ENCODE measurements at places on chromosomes 2 and 18. TPM values are rescaled to one million over a fixed set of nuclear protein-coding genes. Genes with fewer than 3 reads are reported as not detected.
A peak's percentile ranks its signal among the peaks of the same experiment; 100 is the strongest.

DNA sequence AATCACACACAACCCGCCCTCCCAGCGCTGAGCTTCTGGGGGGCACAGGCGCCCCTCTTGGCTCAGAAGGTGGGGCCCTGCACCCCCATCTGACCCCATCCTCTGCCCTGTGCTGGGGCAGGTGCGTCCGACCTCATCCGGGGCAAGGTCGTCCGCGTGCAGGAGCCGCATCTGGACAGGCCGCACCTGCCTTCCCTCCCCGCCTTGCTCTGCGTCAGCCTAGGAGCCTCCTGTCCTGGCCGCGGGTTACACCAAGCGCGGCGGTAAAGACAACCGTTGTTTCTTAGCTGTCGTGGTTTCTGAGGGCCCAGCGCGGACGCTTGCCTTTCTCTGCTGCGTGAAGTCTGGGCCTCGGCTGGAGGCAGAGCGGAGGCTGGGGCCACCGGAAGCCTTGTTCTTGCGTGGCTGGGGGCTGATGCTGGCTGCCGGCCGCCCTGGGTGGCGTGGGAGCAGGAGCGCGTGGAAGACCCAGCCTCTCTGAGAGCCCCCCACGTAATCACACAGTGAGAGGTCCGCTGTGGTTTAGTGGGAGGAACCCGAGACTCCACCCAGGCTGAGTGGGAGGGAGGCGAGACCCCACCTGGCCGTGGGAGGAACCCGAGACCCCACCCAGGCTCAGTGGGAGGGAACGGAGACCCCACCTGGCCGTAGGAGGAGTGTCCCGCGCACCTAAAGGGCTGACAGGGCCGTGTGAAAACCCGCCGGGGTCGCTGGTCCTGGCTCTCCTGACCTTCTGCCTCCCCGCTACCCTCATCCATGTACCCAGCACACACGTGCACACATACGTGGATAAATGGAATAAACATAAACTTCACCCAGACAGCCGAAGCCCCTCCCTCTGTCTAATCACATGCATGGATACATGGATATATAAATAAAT, 51.8 kb downstream of the KCNG2 start:
- no peaks in the 10 kb centered on the region for H3K27me3 ChIP-seq
- no peaks in the 10 kb centered on the region for H3K36me3 ChIP-seq
- no peak for DNase-seq
- H3K27ac ChIP-seq: no peak overlapping the region

DNA sequence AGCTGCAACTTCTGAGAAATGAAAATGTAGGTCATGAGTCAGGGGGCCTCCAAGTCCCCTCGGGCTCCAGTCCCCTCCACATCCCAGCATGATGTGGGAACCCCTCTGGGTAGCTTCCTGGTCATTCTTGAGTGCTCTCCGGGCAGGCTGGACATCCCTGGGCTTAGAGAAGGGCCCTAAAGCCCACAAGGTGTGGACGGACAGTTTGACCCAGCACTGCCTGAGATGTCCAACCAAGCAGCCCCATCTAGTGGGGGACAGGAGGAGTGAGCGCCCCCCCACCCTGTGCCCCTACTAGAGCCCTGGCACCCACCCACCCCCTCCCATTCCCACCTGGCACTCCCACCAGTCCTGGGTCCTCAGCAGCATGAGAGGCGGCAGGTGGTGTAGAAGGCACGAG, 46.0 kb downstream of the CYP27C1 start:
- DNase-seq: no peak
- H3K4me3 ChIP-seq: no peak overlapping the region
- no peaks in the 10 kb centered on the region for H3K27me3 ChIP-seq
- no peak overlapping the region for H3K27ac ChIP-seq
- H3K4me1 ChIP-seq: peaks cover 2% of the 10 kb centered on the region
- H3K36me3 ChIP-seq: no peaks in the 10 kb centered on the region

DNA sequence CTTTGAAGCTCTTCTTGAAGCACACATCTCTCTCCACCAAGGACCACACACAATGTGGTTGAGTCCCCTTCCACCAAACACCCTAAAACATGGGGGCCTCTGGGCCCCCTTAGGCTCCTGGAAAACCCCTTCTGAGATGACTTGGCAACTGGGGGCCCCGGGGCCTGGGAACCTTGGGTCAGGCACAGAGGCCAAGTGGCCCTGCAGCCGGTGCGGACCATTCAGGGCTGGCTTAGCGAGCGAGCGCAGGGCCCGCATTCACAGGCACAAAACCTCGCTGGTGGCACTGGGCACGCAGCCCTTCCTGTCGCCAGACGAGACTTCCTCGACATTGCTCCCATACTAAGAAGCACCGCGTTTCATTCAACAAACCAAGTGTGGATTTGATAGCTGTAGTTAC, 111.2 kb upstream of the ID2 start:
- DNase-seq: peak; percentile 18
- 0 out of 2 replicates have a peak, but pooled peaks cover 3% of the 10 kb centered on the region for H3K27me3 ChIP-seq
- no peak overlapping the region for H3K4me3 ChIP-seq
- no peak overlapping the region for H3K27ac ChIP-seq
- 0 out of 2 replicates have a peak, but pooled peaks cover 2% of the 10 kb centered on the region for H3K4me1 ChIP-seq

GRCh38 chr2:68500649-68501048, 33.3 kb downstream of the APLF start:
- DNase-seq: no peak
- H3K36me3 ChIP-seq: peaks cover 8% of the 10 kb centered on the region
- no peak overlapping the region for H3K27ac ChIP-seq
- no peaks in the 10 kb centered on the region for H3K27me3 ChIP-seq
- no peaks in the 10 kb centered on the region for H3K4me1 ChIP-seq

DNA sequence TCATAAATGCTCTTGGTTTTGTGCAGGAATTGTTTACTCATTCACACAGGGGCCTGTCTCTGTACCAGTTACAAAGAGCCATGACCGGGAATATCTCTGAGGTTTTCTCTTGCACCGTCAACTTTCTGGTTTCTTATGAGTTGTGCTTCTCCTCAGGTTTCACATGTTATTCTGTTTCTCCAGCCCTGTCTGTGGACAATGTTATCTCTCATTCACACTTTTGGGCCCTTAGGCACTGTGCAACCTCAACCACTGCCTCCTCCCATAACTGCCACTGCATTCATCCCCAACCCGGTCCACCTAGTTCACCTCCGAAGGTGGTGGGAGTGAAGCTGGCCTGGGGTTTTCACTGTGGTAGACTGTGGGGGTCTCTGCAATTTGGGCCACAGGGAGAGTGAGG, 22.5 kb upstream of the NEDD4L start:
- H3K4me3 ChIP-seq: no peak overlapping the region
- peaks cover 3% of the 10 kb centered on the region for H3K4me1 ChIP-seq
- DNase-seq: no peak
- H3K27me3 ChIP-seq: no peaks in the 10 kb centered on the region

DNA sequence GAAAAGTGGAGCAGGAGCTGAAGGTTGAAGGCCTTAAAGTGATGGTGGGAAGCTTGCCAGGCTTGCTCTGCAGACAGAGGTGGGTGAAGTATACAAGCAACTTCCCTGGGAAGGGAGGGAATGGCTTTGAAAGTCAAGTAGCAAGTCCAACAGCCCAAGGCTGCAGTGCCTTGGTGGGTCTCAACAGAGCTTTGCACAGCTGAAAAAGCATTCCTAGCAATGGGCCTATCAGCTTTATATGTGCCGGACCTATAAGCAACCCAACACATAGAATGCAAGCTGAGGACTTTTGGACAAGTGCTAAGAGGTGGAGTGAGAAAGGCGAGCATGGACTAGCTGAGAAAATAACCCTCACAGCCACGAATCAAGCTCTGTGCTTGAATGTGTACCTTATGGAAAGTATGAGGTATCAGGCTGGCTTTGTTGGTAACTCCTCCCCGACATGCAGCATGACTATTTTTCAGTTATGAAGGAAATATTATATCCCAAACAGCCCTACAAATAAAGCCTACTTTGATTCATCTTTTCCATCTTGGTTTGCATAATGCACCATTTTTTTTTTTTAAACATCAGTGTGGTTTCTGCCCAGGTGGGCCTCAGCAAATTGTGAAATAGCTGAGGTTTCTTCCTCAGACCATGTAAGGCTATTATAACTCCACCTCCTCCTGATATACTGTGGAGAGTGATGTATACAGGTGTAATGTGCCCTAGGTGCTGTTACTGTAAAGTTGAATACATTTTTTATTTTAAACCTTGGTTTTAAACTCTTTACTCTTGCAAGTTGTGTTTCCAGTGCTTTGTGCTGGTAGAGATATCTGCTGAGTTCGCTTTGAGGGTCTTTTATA, 241.4 kb upstream of the CXCR4 start:
- no peak for DNase-seq
- H3K36me3 ChIP-seq: no peaks in the 10 kb centered on the region
- no peak overlapping the region for H3K27ac ChIP-seq
- H3K4me1 ChIP-seq: no peaks in the 10 kb centered on the region
- H3K27me3 ChIP-seq: no peaks in the 10 kb centered on the region

DNA sequence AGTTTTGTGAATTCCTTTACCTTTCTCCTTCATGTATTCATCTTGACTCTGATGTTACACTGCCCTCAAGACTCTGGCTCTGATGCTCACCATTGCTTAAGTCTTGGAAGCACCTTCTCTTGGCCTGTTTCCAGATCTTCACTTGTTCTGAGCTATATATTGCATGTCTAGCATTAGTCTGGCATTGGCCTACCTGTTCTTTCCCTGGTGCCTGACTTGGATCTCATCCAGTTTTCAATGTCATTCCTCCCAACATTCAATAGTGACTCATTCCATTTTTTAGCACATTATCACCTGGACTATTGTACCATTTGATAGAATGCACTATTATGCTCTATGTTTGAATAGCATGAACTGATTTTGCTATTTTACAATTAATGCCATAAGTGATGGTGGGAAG, 127.3 kb upstream of the NYAP2 start:
- H3K36me3 ChIP-seq: no peaks in the 10 kb centered on the region
- no peaks in the 10 kb centered on the region for H3K27me3 ChIP-seq
- no peak overlapping the region for H3K27ac ChIP-seq
- H3K4me1 ChIP-seq: no peaks in the 10 kb centered on the region

DNA sequence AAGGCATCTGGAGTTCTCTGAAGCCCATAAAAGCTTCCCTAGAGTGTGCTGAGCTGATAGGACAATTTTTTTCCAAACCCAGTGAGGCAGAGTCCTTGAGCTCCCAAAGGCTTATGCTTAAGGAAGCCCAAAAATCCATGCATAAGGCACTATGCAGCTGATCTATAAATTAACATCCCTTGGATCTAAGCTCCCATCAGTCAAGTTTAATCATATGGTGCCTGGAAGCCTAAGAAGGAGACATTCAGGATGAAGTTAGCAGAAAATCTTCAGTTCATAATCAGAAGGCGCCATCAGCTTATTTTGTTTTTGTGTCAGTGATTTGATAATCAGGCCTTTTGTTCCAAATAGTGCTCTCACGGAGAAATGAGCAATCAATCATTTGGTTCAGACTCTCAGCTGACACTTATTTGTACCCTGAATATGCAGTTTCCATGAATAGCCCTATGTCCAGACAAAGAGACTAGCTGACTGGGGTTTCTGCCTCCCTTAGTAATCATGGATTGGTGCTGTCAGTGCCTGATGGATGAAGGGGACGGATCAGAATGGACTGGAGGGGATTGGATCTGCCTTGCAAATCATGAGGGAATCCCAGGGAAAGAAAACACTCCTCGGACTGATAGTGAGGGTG, 464.8 kb upstream of the RGPD4 start:
- H3K36me3 ChIP-seq: no peaks in the 10 kb centered on the region
- no peaks in the 10 kb centered on the region for H3K4me1 ChIP-seq
- no peak for DNase-seq
- H3K4me3 ChIP-seq: no peak overlapping the region

DNA sequence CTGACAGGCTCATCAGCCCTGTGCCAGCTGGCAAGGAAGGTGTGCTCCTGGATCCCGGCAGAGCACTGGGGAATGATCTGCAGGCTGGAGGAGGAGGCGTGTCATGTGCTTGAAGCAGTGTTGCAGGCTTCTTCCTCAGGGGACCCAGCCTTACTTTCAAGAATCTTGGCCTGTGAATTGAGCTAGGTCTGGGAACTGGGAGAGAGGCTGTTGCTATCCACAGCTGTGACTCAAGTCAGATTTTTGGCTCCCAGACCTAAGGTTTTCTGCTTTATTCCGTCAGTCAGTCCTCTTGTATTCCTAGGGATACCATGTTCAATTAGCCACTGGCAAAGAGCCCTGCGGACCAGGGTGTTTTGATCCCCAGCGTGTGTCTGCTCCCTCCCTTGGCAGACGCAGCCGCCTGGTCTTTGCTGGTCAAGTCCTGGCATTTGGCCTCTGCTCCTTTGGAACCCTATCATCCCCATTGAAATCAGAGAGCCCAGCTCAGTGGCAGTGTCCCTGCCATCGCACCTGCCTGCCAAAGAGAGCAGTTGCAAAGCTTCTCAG, 32.4 kb downstream of the ASB1 start:
- H3K27me3 ChIP-seq: no peaks in the 10 kb centered on the region
- DNase-seq: no peak
- no peaks in the 10 kb centered on the region for H3K36me3 ChIP-seq
- no peak overlapping the region for H3K4me3 ChIP-seq
- H3K27ac ChIP-seq: no peak overlapping the region

DNA sequence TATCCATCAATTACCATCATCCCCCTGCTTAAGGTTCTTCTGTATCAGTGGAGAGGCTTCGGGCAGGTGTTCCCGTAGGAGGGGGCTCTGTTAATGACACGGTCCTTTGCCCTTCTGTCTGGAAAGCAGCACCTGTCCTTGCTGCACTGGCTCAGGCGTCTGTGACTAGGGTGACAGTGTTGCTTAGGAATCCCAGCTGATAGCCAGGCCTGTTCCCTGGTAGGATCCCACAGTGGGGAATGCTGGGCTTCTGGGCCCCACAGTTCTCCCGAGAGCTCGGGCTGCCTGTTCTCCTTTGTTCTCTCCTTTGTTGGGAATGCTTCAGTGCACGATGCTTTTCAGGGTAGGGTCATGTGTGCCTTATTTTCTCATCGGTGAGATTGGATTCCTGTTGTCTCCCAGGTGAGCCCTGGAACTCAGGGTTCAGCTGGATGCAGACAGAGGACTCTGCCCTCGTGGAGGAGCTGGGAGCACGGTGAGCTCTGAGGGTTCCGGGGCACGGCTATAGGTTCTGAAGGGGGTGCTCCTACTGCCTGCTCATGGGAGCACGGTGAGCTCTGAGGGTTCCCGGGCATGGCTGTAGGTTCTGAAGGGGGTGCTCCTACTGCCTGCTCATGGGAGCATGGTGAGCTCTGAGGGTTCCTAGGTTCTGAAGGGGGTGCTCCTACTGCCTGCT, 9.6 kb downstream of the SNTG2 start:
- H3K4me3 ChIP-seq: no peak overlapping the region
- DNase-seq: no peak
- no peak overlapping the region for H3K27ac ChIP-seq
- peaks cover 8% of the 10 kb centered on the region for H3K36me3 ChIP-seq

GRCh38 chr2:56801770-56802169, 618.0 kb downstream of the CCDC85A start:
- no peak for DNase-seq
- peaks cover 2% of the 10 kb centered on the region for H3K4me1 ChIP-seq
- no peaks in the 10 kb centered on the region for H3K27me3 ChIP-seq
- no peak overlapping the region for H3K4me3 ChIP-seq
- no peaks in the 10 kb centered on the region for H3K36me3 ChIP-seq
- H3K27ac ChIP-seq: no peak overlapping the region

The PLGLB2 gene
- 0.68 TPM for total RNA-seq

The CCDC102B gene
- 1.2 TPM for total RNA-seq

The ACADL gene
- total RNA-seq: 0.24 TPM

The TRIB2 gene
- total RNA-seq: 36.2 TPM

The WNT10A gene
- total RNA-seq: not detected

The DNAH6 gene
- total RNA-seq: 0.09 TPM

Data from H9 (cell line).